ENCODE measurements at places on chromosomes 5 and 9. TPM values are rescaled to one million over a fixed set of nuclear protein-coding genes. Genes with fewer than 3 reads are reported as not detected.

Gene NDOR1
- 22.7 TPM for total RNA-seq

Gene RNF20
- total RNA-seq = 21.3 TPM

Gene POU5F2
- 5.2 TPM for total RNA-seq

Gene IFNA13
- not detected for total RNA-seq

Gene ANKRD31
- 0.78 TPM for total RNA-seq

Gene KCNT1
- total RNA-seq = under 0.01 TPM

Gene WDR31
- 1.0 TPM for total RNA-seq

Gene CDO1
- 7.3 TPM for total RNA-seq

Gene ORM2
- not detected for total RNA-seq

Gene PCDHA12
- 3.9 TPM for total RNA-seq

Gene NCS1
- 4.3 TPM for total RNA-seq

Gene GBA2
- total RNA-seq = 54.2 TPM

Gene ARHGEF37
- total RNA-seq = 5.9 TPM

Gene ZNF658
- 3.9 TPM for total RNA-seq

Gene STING1
- 24.4 TPM for total RNA-seq

Gene NSG2
- 2.9 TPM for total RNA-seq

Gene MEIKIN
- total RNA-seq = not detected

Gene IRGM
- total RNA-seq = not detected

Gene PRKAA1
- 70.9 TPM for total RNA-seq

Gene BHMT
- not detected for total RNA-seq

Data from body of pancreas (tissue), 4 donors.